Dermis microvascular lymphatic vessel endothelial cell (primary cell): ENCODE measurements at places on chromosomes 2 and 18. TPM values are rescaled to one million over a fixed set of nuclear protein-coding genes. Genes with fewer than 3 reads are reported as not detected.
A peak's percentile ranks its signal among the peaks of the same experiment; 100 is the strongest.

GRCh38 chr2:96102596-96103186 is 13.7 kb downstream of the ADRA2B start:
- no peak for DNase-seq

DNA sequence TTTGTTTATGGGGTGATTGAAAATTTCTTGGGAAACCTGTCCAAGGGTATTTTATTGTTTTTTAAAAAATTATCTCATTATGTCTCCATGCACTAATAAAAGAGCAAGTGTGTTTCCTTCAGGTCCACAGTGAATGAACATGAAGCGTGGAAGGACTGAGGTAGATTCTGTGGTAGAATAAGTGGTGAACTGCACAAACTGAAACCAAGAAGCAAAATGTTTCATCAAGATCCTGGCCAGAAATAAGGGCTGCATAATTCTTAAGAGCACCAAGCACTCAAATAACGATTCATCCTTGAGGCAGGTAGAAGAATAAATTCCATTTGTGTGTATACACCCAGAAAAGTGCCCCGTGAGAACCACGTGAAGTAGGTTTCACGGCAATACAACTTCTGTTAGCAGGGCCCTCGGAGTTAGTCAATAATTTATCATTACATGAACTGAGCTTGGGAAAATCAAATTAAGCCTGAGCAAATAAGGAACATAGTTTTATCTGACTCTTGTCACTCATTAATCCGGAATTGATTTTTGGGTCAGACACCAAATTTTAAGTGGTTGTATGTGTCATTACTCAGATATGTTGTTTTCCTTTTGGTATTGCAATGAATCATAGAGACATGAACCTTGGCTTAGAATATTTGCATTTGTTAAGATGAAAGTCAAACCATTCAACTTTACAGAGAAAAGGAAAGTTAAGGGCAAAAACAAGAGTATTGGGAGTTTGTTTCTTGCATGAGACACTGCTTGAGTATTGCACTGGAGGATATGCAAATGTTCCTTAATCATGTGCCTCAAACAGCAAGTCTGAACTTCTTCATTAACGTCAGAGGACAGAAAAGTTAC is 472.6 kb upstream of the NETO1 start:
- DNase-seq, result no peak

DNA sequence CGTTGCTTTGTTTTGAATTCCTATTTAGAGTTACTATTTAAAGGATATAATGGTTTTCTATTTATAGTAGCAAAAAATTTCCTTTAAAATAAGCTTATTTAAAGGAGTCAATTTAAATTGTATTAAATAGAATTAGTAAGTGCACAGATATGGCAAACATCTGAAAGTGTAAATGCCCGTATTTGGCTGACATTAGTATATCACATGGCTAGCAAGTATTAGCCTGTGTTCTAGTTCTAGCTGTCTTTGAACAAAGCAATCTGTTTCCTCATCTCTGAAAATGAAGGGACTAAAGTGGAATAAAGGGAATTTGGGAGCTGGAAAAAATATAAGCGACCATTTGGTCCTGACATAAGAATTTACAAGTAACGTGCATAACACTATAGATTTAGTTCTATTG is 32.2 kb downstream of the PELI1 start:
- DNase-seq, result no peak

DNA sequence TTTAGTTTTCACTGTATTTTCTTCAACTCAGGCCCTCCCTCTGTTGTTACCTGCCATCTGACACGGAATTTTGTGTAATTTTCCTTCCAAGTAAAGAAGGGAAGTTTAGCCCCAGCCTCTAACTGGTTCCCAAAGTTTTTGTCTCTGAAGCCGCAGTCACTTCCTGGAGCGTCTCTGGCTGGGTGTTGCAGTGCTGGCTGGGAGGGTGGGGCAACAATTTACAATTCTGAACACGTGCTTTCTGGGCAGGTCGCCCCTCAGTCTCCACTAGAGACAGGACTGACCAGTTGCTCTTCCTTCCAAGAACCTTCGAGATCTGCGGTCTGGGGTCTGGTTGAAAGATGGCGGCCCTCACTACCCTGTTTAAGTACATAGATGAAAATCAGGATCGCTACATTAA is 3.5 kb downstream of the CNDP2 start:
- DNase-seq, result peak; percentile 68

DNA sequence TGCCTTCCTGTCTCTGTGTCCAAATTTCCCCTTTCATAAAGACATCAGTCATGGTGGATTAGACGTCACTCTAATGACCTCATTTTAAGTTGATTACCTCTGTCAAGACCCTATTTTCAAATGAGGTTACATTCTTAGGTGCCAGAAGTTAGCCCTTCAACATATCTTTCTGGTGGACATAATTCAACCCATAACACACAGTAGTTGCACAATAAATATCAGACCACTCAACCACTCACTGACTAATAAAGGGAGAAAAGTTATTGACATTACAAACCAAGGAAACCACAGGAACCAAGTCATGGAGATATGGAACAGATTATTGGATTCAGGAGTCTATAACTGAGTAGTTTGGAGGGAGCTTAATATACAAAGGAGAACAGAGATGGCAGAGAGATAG is 377.4 kb upstream of the ACVR2A start:
- DNase-seq, result no peak

- DNase-seq, result no peak
Measured at GRCh38 chr2:84900971-84901370, 4.5 kb upstream of the TMSB10 start.

DNA sequence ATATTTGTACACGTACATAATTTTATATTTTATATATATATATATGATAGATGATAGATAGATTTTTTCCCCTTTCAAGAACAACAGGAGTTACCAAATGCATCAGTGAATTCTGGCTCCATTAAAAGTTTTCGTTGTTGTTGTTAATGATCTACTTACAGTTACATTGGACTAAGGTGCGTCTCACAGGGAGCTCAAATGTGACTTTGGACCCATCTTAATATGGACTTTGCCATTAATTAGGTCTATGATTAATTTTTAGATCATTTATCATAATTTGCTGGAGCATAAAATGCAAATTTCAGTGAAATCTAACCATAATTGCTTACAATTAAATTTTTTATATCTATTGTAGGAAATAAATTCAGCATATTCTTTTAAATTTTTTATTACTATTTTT is 261.6 kb downstream of the NRXN1 start:
- no peak for DNase-seq

DNA sequence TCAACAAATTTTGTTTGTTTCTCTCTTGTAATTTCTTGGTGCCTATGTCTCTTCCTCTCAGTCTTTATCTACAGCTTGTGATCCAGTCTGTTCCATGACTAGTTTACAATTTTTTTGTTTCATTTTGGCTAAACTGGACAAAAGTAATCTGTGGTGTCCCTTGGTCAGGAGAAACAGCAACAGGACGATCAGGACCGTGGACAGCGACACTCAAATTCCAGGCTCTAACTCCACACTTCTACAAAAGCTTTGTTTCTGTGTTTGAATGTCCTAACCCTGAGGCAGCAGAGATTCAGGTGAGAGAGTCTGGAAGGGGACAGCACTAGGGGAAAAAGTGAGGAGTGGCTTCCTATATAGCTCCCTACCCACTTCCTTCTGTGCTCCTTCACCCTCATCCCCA is 593.3 kb upstream of the FANCL start:
- DNase-seq, result peak; percentile 32

DNA sequence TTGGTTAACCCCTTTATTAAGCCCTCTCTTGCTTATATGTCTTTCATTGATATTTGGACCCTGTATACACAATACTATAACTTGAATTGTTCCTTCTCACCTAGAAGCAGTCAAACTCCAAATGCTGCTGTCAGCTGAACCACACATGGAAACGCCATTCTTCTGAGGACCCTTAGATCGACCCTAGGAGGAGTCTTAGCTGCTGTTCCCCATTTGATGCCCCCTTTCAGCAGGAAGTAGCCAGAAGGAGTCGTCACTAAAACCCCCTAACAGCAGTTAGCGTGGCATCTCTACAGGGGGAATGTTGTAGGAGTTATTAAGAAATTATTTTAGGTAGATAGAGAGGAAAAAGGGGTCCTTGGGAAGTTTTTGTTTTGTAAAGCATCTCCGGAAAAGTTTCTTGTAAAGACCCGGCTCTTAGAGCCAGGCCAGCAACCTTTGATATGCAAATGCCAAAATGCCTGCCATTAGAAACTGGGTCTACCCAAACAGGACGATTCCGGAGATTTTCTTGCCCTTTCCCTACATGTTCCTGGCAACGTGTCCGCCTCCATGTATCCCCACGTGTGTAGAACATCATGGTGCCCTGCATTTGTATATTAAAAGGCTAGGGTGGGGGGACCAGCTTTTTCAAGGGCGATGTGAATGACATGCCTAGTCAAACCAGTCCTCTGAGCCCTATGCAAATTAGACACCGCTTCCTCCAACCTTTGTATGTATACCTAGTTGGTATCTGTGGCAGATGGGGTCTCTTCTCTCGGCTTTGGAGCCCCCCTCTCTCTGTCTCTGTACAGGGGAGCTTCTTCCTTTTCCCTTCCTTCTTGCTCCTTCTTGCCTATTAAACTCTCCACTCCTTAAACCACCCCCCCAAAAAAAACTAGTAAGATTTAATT is 638.4 kb upstream of the POU3F3 start:
- DNase-seq, result no peak

DNA sequence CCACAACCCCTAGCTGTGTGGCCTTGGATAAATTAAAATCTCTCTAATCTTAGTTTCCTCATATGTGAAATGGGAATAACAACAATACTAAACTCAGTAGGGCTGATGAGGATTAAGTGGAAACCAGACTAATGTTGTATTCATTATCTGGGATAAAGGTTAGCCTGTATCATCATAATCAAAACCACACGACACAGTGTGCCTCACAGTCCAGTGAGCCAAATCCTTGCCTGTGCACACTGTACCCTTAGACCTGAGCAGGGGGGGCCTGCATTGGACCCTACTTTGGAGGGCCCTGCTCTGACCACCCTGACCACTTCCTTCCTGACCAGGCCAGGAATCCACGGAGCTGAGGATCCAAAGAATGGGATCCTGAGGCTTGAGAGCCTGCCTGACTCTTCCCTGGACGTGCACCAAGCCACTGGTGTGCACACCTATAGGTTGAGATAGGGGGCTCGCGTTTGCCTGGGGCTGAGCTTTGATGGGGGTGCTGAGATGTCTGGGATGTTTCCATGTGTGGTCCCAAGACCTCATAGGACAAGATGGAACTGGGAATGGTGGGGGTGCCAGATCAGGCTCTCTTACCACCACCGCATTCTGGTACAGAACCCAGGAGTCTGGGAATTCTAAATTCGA is 69.7 kb downstream of the TGOLN2 start:
- DNase-seq, result no peak

DNA sequence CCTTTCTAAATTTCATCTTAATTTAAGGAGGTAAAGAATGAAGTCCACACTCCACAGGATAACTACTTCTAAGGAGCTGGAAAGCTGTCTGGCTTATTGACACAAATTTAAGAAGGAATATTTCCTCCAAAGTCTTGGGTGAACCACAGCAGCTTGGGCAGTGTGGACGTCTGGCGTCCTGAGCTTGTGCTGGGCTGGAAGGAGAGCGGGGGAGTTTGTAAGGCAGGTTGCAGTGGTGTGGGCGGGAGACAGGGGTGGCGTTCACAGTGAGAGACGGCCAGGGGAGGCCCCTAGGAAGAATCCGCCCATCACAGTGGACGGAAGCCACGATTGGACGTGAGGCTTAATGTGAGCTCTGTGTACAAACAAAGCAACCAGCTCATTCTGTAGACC is 25.7 kb downstream of the ADI1 start:
- no peak for DNase-seq

- DNase-seq, result no peak
Measured at GRCh38 chr2:156663757-156664409, 227.7 kb downstream of the GPD2 start.

DNA sequence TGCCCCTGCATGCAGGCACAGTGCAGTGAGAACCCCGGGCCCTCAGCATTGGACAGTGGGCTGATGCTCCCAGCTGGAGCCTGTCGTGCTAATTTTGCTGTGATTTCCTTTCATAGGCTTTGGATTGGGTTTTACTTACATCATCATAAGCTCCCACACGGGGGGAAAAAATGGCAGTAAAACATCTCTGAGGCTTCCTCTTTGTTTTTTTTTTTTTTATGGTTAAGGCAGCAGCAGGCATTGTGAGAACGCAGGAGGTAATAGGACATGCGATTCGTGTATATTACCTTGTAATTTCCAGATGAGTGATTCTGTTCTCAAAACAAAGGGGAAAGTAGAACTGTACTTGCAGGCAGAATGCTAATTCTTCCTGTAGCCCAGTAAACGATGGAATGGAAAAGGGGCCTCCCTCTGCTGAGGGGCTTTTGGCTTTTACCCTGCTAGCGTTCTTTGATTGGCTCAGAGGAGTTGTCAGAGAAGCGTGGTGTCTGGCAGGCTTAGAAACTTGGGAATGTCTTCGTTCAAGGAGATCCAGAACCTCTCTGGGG is 89.7 kb downstream of the NPAS2 start:
- no peak for DNase-seq

DNA sequence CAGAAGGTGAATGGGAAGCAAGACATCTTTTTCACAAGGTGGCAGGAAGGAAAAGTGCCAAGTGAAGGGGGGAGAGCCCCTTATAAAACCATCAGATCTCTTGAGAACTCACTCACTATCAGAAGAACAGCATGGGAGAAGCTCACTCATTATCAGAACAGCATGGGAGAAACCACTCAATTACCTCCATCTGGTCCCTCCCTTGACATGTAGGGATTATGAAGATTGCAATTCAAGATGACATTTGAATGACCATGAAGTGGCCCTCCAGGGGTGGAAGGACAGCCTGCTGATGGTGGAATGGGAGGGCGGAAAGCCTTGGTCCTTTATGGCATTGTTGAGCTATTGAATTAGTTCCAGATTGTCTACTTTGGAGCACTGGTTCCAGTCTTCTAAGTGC is 413.0 kb upstream of the MEX3C start:
- DNase-seq, result no peak

DNA sequence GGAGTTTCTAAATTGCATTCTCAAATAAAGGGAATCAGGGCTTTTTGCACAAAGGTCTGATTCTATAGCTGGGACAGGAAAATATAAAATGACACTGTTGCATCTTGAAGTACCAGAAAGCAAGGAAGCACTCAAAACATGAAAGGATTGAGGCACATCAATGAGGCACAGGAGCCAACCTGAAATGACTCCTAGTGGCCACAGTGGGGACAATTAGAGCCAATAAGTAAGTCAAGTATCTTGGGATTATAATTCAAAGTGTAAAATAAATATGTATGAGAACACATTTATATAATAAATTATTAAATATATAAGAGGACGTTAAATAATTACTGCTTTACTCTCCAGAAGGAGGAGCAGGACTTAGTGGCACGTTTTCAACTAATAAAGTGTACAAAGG is 1259.5 kb upstream of the CDH2 start:
- DNase-seq, result no peak

- peak; percentile 29 for DNase-seq
Measured at GRCh38 chr2:109280804-109281203, 151.8 kb downstream of the SH3RF3 start.

The HJURP gene
- 3.3 and 9.5 TPM in 2 replicates for total RNA-seq

The CNGA3 gene
- total RNA-seq, result under 0.01 TPM in 1 of 2 replicates, not detected in the other

The FBXO48 gene
- total RNA-seq, result 0.13 and 0.25 TPM in 2 replicates

The CIB4 gene
- total RNA-seq, result not detected in 2 replicates

The ORMDL1 gene
- 27.7 and 40.7 TPM in 2 replicates for total RNA-seq

The TMEM127 gene
- 17.8 and 25.8 TPM in 2 replicates for total RNA-seq
